Stimulated activated CD4-positive, alpha-beta T cell treated with anti-CD3 and anti-CD28 coated beads, Interleukin-2, amount 100 ng/mL, for 24 hours (primary cell): ENCODE measurements at places on chromosomes 5 and 9.

GRCh38 chr9:24545285-24545684, 412 bp downstream of the IZUMO3 start:
- no peak for DNase-seq

DNA sequence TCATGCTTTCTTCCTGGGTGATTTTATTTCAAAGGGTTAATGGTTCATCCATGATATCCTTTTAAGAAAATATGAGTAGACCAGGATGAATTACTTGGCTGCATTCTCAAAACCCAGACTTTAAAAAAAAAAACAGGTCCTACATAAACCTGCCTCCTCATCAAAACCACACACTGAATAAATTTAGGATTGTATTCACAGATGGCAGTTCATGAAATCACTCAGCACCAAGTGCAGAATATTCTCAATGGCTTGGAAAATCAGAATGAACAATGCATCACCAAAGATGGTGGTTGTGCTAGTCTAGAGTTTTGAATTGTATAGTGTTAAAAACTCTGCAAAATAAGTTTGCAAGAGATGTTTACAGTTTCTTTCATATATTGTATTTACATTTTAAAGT, 145.4 kb upstream of the GRAMD2B start:
- DNase-seq, result no peak

- DNase-seq, result no peak
These were observed 105.7 kb upstream of the RANBP3L start for GRCh38 chr5:36407396-36407795.

DNA sequence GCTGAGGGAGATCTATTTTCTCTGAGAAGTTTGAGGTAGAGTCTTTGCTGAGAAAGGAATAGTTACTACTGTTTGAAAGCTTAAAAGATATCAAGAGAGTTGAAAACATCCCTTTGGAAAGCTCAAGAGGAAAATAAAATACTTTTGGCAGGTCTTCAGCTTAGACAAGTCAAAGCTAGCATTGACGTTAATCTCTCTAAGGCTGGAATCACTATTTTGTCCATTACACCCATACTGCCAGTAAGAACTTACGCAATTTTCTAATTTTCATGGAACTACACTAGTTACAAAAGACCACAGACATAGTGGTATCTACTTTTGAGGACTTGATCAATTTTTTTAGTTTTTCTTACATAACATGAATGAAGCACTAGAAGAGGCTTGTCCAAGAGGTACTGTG, 494.9 kb downstream of the PSAT1 start:
- no peak for DNase-seq

DNA sequence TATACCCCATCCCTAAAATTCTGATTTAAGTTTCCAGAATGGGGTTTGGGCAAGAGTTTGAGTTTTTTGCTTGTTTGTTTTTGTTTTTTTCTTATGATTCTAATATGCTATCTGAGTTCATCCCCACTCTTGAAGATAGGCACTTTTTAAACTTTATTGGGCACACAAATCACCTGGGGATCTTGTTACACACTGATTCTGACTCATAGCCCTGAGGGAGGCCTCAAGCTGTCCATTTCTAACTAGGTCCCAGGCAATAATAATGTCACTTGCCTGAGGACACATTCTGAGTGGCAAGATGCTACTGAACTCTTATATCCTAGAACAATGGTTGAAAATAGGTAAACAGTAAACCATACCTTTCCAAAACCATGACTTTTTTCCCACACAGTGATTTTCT, 22.8 kb upstream of the ABLIM3 start:
- no peak for DNase-seq

DNA sequence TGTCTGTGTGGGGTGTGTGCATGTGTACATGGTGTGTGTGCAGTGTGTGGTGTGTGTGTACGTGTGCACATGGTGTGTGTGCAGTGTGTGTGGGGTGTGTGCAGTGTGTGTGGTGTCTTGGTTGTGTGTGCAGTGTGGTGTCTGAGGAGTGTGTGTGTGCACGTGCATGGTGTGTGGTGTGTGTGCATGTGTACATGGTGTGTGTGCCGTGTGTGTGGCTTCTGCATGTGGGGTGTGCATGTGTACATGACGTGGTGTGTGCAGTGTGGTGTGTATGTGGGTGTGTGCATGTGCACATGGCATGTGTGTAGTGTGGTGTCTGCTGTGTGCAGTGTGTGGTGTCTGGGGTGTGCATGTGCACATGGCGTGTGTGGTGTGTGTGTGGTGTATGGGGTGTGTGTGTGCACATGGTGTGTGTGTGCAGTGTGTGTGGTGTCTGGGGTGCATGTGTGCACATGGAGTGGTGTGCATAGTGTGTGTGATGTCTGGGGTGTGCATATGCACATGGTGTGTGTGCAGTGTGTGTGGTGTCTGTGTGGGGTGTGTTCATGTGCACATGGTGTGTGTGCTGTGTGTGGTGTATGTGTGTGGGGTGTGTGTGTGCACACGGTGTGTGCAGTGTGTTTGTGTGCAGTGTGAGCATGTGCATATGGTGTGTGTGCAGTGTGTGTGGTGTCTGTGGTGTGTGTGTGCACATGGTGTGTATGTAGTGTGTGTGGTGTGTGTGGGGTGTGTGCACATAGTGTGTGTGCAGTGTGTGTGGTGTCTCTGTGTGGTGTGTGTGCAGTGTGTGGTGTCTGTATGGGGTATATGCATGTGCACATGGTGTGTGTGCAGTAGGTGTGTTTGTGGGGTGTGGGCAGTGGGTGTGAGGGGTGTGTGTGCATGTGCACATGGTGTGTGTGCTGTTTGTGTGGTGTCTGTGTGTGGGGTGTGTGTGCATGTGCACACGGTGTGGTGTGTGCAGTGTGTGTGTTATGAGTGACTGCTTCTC, 40.6 kb upstream of the ZNG1F start:
- no peak for DNase-seq

- no peak for DNase-seq
These were observed 70.8 kb upstream of the EGFLAM start for GRCh38 chr5:38187532-38187931.

GRCh38 chr9:86821006-86821845, 126.1 kb downstream of the GAS1 start:
- no peak for DNase-seq

GRCh38 chr9:2691626-2692025, 25.7 kb upstream of the KCNV2 start:
- no peak for DNase-seq

DNA sequence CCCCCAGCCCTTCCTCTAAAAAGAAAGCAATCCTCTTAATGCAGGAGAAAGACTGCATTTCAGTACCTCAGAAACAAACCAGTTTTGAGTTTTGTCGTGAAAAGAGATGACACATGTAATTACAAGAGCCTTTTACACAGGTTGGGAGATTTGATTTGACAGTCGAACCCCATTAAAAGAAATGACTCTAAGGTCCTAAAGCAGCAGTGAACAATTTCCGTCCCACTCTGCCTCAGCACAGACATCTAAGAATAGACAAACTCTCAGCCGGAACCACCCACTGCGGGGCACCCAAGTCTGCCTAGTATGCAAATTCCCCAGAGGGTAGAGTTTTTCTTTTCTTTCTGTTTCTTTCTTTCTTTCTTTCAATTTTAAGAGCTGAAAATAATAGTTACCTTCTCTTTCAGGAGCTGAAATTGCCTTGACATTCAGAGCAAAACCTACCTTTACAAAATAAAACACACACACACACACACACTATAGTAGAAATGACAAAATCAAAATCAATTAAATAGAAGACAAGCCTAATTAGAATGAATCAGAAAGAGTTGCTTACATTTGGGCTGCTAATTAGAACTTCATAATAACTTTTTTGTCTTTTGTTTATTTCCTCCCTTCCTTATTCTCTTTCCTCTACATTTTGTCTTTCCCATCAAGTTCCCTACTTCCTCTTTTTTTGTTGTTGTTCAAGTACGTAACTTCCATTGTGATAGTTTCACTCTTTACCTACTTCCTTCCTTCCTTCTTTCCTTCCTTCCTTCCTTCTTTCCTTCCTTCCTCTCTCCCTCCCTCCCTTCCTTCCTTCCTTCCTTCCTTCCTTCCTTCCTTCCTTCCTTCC, 65.1 kb downstream of the BASP1 start:
- DNase-seq, result no peak

DNA sequence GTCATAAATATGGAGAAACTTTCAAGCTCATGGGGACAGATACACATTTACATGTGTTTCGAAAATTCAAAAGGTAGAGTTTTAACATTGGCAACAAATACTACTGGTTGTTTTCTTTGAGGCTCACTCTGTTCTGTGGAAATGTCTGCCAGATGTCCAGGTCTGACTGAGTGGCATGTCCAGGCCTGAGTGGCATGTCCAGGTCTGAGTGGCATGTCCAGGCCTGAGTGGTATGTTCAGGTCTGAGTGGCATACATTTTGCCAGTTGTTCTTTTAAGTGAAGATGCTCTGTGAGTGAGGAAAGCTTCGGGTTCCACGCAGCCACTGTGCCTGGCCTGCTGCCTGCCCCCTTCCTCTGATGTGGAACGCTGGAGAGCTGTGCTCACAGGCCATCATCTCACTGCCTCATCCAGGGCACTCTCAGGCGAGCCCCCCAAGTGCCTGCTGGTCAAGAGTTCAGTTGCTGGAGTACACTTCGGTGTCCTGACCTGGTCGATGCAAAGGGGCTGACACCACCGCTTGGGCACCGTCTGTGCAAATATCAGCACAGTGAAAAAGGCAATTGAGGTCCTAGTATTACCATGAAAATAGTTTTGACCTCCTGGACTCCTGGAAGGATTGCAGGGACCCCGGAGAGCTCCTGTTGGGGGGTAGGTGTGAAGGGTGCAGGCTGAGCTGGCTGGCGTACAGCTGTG, 89.9 kb downstream of the EHMT1 start:
- DNase-seq, result no peak

GRCh38 chr5:31106691-31107090, 86.8 kb upstream of the CDH6 start:
- no peak for DNase-seq

DNA sequence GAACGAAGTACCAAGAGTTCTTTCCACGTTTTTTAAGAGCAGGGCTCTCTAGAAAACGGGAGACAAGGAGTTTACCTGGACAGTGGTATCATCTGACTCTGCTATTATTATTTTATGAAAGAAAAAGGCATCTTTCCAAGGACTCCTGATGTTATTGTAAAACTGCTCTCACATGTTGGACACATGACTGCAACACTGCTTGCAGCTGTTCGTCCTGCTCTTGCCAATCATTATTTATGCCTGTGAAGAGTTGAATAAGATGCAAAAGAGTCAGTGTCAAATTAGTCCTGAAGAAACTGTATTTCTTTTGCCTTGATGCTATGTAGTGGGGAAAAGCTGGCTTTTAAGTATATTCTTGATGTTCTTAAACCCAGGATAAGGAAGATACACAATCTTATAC, 284.5 kb upstream of the PTGER4 start:
- DNase-seq, result no peak

DNA sequence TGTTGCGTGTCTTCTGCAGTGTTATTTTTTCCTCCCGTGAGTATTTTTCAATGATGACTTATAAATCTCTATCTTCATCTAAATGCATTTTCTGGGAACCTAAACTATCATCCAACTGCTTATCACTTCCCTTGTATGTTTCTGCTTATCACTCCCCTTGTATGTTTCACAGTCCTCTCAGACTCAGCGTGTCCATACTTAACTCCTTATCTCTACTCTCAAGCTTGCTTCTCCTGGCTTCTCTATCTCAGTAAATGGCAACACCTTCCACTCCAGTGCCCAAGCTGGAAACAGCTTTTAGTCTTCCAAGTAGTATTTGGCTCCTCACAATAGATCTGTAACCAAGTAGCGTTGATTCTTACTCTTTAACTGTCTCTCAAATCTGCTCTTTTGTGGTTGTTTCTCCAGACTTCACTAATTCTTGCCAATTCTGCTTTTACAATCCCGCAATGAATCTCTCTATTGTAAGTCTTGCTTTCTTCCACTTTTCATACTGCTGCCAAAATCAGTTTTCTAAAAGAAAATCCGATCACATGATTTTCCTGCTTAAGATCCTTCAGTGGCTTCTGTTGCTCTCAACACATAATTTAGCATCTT, 33.8 kb upstream of the TXNDC8 start:
- DNase-seq, result no peak

GRCh38 chr5:141834331-141834730, 43.9 kb downstream of the PCDH1 start:
- DNase-seq, result no peak

DNA sequence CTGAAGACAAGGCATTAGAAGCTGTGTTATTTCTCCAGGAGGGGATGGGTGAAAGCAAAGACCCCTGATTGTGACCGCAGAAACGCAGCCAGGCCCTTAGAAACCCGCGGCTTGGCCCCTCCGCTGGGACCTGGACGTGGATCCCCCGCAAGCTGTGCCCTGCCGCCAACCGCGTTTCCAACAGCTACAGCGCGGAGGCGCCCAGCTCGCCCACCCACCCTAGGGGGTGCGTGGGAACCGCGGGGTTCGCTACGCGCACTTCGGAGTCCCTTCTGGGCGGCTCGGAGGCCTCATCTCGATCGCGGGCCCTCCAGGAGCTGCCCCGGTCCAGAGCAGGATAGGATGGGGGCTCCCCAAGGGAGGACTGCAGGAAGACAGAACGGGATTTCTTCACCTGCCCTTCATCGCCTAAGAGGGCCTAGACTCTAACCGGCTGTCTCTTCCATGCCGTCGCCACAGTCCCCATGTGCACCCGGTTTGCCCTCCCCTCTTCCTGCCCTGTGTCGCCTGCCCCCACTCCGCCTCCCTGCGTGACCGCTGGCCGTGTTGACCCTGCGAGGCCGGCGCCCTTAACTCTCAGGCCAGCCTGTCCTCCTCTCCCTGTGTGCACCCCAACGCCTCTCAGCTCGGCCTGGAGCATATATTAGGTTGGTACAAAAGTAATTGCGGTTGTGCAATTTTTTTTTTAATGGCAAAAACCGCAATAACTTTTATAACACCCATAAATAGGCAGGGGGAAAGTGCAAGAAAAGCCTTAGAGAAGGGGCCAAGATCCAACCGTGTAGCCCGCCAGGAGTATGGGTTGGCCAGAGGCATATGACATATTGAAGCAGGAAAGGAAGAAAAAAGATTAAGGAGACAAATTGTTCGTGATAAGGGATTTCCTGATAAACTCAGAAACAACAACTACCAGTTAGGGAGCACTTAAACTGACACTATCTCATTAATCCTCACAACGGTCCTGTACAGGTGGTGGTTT, 68.1 kb upstream of the FREM1 start:
- no peak for DNase-seq

GRCh38 chr5:121805911-121806310, 45.8 kb upstream of the FTMT start:
- no peak for DNase-seq

- no peak for DNase-seq
These were observed 64.9 kb upstream of the SHC3 start for GRCh38 chr9:89243296-89244061.

GRCh38 chr9:92627651-92628050, 42.3 kb downstream of the IPPK start:
- no peak for DNase-seq

GRCh38 chr5:41670854-41671479, 160.6 kb upstream of the PLCXD3 start:
- DNase-seq, result no peak

GRCh38 chr9:9563817-9564216, 1049.0 kb downstream of the PTPRD start:
- DNase-seq, result no peak

DNA sequence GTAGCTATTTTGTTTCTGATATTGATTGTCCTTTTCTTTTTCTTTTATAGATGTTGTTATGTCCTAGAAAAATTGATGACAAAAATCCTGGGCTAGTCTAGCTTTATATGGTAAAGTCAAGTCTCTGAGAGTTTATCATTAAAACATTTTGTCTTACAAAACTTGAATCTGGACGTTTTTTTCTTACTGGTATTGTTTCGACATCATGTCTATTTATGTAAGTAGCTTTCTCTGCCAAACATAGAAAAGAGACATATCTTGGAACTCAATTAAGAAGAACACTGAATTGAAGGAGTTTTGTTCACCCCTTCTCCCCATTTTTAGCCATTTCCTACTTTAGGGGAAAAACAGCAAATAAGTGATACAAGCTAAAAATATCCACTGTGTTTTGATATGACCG, 151.5 kb downstream of the ISOC1 start:
- no peak for DNase-seq
